Stimulated activated CD4-positive, alpha-beta T cell treated with anti-CD3 and anti-CD28 coated beads, Interleukin-2, amount 100 ng/mL, for 24 hours (primary cell): ENCODE measurements at places on chromosomes 3 and 15.

GRCh38 chr3:18062657-18063025 is 320.2 kb upstream of the TBC1D5 start:
- DNase-seq = no peak

DNA sequence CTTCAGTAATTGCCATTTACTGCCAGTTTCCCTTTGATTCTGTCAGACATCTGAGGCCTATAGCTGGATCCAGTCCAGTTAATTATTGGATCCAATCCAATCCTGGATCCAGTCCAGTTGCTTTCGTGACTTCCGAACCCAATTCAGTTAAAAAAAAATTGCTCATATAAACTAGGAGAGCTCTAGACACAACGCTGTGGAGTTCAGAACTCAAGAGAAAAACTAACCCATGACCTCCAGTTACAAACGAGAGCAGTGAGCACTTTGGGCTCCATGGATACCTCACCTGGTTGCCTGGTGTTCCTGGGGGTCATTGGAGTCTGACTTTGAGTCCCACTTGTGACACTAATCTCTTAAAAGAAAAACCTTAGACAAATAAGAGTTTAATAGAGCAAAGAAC is 269.8 kb downstream of the THSD4 start:
- DNase-seq = no peak

DNA sequence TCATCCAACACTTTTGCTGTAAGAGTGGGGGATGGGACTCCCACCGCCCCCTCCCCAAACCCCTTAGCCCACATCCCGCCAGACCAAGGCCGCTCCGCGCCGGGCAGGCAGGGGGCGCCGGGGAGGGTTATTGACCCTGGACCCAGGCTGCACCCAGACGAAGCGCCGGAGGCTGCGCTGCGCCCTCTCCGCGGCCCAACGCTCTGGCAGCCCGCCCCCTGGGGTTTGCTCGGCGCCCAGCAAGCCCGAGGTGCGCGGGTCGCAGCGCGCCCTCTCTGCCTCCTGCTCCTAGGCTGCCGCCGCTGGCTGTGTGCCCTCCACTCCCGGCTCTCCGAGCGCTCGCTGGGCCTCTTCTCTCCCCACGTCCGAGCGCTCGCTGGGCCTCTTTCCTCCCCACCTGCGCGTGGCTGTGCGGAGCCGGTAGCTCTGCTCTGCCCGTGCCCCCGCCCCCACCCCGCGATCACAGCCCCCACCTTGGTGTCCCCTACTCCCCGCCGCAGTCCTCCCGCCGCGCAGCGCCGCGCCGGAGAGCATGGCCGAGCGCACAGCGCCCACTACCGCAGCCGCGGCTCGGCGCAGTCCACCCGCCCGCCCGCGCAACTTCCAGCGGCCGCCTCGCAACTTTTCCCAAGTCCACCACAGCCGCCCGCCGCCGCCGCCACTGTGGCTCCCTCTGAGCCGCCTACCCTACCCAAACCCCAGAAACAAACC is 1.2 kb downstream of the MECOM start:
- DNase-seq = peak; percentile 26

- DNase-seq = no peak
Observed at GRCh38 chr3:48503401-48504050, 448 bp downstream of the SHISA5 start.

DNA sequence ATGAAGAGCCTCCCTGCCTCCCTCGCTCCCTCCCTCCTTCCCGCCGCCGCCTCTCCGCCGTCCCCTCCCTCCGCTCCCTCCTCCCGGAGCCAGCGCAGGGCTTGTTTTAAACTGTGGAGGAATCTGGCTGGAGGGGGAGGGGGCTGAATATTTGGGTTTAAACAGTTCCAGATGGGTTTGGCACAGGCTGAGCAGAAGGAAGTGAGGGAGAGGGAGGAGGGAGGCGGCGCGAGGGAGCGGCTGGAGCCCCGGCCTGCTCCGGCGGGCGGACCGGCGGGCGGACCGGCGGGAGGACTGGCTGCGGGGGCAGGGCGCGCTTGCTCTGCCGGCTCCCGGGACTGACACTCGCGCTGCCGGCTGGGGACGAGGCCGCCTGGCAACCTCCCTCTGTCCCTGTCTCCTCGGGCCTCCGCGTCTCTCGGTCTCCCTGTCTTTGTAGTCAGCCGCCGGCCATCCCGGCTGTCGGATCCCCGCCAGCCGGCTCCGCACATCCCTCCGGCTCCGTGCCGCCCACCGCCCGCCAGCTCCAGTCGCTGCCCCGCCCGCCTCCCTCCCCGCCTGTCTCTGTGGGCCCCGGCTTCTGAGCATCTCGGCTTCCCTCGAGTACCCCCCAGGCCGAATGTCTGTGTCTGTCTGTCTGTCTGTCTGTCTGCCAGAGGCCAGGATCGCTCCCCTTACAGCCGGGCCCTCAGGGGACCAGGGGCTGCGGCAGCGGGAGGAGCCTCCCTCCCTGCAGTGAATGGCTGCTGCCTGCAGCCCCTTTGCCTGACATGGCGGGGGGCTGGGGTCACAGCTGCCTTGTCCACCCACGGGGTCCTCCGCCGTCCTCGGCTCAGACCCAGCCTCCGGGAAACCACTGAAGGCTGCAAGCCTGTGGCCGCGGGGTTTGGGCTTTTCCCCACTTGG is 7.6 kb downstream of the EPHB3 start:
- DNase-seq = peak; percentile 48

DNA sequence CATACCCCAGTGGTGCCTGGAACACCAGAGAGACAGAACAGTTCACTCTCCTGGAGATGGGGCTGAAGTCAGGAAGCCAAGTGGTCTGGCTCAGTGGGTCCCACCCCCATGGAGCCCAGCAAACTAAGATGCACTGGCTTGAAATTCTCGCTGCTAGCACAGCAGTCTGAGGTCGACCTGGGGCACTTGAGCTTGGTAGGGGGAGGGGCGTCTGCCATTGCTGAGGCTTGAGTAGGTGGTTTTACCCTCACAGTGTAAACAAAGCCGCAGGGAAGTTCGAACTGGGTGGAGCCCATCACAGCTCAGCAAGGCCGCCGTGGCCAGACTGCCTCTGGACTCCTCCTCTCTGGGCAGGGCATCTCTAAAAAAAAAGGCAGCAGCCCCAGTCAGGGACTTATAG is 272.0 kb downstream of the KLF13 start:
- no peak for DNase-seq

GRCh38 chr3:62577153-62577552 is 203.8 kb upstream of the FEZF2 start:
- no peak for DNase-seq

GRCh38 chr3:174331095-174331800 is 527.9 kb upstream of the NAALADL2 start:
- DNase-seq = no peak

GRCh38 chr3:101900736-101901135 is 51.4 kb downstream of the NFKBIZ start:
- no peak for DNase-seq

DNA sequence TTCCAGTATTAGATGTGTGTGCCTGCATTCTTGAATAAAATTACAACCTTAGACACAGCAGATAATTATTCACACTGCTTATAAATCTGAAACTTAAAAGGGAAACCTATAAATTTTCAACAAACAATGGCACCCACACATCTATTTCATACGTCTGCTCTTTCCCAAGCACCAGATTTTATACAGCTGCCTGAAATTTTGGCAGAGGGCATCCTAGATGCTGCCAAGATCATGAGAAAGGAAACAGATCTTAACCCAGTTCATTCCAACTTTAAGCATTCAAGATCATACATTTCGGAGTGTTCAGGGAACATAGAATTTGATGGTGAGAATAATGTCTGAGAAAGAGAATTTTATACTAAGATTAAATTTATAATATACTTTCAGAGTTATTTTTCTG is 53.1 kb downstream of the CLDN1 start:
- DNase-seq = no peak

DNA sequence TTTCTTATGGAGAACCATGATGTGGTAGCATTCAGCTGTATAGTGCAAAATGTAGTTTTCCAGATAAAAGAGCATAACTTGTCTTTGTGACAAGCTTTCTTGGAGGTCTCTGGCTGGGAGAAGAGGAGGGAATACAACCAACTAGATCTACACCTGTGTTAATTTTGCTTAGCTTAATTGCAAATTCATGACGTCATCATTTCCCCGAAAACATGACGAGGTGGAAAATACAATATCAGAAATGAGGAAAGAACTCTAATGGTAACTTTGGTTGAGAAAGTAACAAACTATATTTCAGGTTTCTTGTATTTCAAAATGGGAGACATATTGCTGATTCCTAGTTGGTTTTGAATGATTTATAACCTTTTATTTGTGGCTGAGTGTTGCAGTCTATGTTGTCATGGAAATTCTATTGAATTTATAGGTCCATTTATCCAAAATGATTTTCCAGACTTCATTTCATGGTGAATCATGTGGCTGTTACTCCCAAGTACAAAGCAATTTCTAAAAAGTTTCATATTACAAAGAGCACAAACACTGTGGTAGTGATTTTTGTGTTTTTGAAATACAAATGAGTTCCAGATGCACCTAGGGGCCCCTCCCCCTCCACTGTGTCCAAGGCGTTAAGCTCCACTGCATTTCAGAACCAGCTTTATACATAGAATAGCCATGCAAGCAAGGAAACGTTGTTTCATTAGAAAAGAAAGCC is 307.2 kb downstream of the FEZF2 start:
- DNase-seq = no peak

DNA sequence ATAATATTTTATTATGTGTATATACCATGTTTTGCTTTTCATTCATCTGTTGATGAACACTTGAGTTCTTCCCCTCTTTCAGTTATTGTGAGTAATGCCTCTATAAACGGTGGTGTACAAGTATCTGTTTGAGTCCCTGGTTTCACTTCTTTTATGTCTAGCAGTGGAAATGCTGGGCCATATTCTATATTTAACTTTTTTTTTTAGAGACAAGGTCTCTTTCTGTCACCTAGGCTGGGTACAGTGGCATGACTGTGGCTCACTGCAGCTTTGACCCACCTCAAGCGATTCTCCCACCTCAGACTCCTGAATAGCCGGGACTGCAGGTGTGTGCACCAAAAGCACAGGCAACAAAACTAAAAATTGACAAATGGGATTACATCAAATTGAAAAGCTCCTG is 19.9 kb downstream of the GOLM2 start:
- peak; percentile 30 for DNase-seq
